ENCODE measurements at places on chromosomes 7 and 10. TPM values are rescaled to one million over a fixed set of nuclear protein-coding genes. Genes with fewer than 3 reads are reported as not detected.

GRCh38 chr7:100791881-100792666 lies 35.2 kb downstream of the EPHB4 start:
- no peak for DNase-seq

DNA sequence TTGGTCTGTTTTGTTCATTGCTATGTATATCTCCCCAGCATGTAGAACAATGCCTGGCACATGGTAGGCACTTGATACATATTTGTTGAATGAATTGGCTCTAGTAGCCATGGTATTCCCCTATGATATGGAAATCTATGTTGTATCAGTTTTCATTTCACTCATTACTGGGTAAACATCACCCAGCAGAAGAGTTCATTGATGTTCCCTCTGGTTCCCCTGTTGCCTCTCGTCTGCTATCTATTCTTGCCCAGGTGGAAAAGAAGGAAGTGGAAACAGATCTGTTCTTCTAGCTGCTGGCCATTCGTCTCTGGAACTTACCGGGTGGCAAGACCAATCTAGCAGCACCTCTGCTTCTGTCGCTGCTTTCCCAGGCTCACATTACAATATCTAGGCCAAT lies 71.5 kb downstream of the LRRC4 start:
- no peak for DNase-seq

- no peak for DNase-seq
These were observed 15.4 kb downstream of the CUX1 start for GRCh38 chr7:101832685-101833375.

DNA sequence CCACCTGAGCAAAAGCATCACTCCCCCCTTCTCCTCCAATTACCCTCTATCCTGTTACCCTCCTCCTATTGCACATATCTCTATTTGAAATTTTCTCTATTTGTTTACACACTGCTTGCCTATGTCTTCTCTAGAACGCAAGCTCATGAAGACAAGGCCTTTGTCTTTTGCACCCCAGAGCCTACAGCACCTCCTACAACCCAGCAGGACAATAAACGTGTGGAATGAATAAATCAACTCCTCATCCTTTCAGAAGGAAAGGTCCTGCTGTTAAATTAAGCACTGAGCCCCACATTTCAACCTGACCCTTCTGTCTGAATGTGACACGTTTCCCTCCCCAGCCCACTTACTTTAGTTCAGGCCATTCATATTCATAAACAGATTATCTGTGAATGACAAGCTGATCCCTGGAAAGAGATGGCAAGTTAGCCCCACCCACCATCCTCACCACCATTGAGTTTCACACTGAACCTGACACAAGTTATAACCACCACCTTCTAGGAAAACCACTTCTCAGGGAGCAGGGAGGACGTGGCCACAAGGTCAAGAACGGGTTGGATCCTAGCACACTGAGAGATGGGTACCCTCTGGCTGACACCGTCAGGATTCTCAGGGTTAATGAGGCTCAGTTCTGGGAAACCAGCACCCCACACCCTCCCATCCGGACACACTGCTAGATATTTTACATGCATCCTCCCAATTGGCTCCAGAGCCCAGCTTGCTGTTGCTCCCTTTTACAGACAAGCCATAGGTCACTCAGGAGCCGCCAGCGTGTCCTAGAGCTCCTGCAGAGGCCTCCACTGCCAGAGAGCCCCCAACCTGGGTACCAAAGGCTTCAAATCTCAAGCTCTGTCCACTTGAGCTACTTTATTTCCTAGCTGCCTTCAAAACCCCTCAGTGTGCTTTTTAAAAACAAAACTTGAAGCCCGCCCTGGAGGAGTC lies 934 bp downstream of the PRTFDC1 start:
- DNase-seq, result no peak

DNA sequence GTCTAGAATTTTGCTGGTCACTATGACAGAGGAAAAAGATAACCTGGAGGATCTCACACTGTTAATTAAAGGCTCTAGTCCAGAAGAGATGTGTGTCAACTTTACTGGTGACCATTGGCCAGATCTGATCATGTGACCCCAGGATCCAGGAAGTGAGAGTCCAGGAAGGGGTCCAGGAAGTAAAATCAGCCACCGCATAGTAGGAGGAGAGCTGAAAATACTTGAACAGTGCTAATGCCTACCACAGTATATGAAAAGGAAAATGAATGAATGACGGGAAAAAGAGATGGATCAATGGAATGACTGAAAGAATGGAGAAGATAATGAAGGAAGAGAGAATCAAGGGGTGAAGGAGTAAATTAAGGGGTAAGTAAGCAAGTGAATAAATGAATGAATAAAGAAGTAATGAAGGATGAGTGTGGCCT lies 415.3 kb downstream of the RPS24 start:
- DNase-seq, result no peak

GRCh38 chr10:33145451-33146188 lies 187.6 kb upstream of the ITGB1 start:
- DNase-seq, result peak; percentile 82

DNA sequence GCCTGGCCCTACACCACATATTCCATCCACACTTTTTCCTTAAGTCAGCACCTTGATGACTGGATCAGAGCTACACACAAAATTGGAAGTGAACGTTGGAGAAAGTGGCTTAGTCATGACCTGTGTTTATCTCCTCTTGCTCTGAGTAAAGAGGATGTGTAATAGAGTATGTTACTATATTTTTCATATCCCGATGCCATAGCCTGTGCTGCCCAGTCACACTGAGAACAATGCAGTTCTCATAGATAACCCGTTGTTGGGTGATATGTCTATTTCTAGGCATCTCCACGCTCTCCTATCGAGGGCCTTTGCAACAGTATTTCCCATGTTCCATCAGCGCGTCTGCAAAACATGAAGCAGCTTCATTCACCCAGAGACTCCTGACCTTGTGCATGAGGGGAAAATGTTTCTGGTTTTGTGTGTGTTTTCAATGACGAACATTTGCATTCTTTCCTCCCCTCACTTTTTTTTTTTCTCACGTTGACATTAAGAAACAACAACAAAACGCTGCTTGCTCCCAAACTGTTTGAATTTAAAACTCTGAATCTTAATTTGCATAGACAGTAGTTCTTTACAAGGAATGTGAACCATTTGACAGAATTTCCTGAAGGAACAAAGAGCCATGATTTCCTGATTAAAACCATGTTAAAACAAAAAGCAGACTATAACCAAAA lies 43.4 kb downstream of the GRK5 start:
- peak; percentile 87 for DNase-seq

DNA sequence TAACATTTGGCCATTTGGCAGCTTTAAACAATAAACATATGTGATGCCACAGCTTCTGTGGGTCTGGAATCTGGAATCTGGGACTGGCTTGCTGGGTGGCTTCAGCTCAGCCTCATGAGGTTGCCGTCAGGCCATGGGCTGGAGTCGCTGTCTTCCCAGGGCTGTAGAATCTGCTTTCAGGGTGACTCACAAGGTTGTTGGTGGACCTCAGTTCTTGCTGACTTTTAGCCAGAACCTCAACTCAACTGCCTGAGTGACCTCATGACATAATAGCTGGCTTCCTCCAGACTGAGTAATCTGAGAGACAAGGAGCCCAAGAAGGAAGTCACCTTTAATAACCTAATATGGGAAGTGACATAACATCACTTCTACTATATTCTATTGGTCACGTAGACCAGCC lies 44.6 kb upstream of the TSPAN13 start:
- peak; percentile 97 for DNase-seq

DNA sequence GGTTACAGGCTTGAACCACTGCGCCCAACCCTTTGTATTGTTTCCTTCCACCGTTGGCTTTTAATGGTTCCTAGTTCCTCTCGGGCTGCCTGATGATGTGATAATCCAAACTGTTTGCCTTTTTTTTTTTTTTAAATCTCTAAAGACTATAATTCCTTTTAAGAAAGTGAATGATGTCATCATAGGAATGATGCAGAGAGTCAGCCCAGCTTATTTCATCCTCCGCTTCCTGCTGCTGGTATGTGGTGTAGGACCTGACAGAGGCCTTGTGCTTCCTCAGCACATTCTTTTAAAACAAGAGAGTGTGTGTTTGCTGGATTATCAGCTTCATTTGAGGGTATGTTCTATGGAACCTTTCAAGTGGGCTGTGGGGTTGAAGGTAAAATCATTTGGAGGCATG lies 241.4 kb downstream of the LRMDA start:
- DNase-seq, result no peak

DNA sequence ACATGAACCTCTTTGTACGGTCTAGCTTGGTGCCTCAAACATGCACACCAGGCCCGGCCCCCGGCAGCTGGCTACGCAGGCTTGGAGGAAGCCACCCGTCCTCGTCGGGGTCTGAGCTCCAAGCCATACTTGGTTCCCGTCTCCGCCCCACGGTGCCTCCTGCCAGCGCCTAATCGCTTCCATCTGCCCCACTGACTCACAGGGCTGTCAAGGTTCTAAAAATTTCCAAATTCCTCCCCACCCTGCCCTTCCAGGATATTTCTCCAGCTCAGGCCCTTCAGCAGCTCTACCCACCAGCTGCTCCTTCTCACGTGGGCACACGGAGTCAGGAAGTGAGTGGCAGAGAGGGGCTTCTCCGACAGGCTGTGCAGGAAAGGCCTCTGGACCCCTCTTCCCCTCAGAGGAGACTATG lies 38.8 kb downstream of the TMEM270 start:
- DNase-seq, result peak; percentile 79

DNA sequence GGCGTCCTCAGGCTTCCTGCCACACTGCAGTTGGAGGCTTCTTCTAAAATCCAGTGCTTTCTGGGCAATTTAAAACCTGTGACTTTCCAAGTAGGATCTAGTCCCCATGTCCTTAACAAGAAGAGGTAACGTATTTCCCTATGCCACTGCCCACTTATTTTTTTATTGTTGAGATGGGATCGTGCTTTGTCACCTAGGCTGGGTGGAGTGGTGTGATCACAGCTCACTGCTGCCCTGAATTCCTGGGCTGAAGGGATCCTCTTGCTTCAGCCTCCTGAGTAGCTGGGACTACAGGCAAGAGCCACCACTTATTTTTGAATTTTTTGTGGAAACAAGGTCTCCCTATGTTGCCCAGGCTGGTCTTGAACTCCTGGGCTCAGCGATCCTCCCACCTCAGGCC lies 63.4 kb downstream of the DAGLB start:
- DNase-seq, result no peak

DNA sequence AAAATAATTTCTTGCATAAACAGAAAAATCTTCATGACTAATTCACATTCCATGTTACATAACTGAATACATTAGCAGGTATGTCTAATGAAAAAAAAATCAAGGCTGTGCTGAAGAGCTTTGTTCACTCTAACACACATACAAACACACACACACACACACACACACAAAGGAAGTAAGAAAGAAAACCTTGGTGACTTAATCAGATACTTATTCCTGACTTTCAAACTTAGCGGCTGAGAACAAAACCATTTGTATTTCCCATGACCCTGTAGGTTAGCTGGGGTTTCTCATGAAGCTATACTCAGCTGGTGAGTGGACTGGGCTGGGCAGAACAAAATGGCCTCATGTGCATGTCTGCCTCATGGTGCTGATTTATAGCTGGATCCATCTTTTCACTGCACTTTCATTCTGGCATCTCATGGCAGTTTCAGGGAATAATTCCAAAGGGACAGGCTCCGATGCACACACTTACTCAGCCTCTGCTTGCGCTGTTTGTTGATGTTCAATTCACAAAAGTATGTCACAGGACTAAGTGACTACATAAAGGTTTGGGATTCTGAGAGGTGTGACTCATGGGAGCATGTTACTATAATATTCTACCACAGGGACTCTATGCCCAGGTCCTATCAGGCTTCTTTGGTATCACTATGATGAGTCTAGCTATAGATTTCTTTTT lies 161.2 kb downstream of the PCLO start:
- no peak for DNase-seq

GRCh38 chr10:128373831-128374230 lies 247.6 kb upstream of the MKI67 start:
- no peak for DNase-seq

GRCh38 chr10:48958598-48959190 lies 19.1 kb upstream of the LRRC18 start:
- DNase-seq, result no peak

GRCh38 chr7:5633161-5634106 lies 148.0 kb downstream of the RNF216 start:
- DNase-seq, result no peak

DNA sequence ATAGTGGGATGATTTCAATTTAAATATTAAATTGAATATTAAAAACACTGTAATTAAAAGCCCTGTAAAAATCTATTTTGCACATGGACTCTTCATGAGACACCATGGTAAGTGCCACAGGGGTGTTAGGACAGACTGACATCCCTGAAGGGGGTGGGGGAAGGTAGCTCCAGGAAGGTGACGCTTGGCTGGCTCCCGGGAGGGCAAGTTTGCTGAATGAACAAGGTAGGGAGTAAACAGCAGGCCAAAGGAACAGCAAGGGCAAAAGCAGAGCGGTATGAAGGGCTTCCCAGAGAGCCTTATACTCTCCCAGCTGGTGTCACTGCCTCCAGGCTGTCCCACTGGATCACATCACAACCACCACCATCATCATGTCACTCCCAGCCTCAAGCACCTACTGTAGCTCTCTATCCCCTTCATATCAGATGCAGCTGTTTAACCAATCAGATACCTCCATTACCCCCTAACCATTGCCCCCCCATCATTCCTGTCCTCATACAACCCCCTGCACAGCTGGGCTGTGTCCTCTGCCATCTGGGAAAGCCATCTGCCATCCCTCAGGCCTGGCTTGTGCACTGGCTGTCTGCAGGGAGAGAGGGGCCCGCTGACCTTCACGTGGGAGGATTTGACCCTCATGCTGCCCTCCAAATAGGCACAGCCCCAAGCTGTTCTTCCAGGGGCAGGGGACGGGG lies 19.5 kb downstream of the HSPA12A start:
- DNase-seq, result no peak

The IQCE gene
- 16.1 TPM for total RNA-seq

The PAX2 gene
- total RNA-seq, result not detected

The DUSP5 gene
- 18.9 TPM for total RNA-seq

The PDK4 gene
- not detected for total RNA-seq

The NDUFB2 gene
- total RNA-seq, result 523 TPM
